ENCODE measurements at places on chromosomes 3 and 15.
A peak's percentile ranks its signal among the peaks of the same experiment; 100 is the strongest.

DNA sequence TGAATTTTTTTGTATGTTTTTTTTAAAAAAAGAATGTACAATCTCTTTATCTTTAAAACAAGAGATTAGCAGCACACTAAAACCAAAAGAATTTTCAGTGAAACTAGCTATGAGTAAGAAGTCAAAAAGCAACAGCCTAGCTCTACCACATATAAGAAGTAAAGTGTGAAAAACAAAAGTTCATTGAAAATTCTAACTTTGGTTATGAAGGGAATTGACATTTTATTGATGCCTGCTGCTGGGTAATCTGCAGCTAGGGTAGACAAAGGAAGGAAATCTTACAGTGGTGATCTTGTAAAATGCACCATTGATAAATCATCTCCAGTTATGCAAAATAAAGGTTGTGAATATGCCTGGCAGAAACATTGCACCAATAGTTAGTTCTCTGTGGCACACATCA lies 37.8 kb upstream of the FOXB1 start:
- no peak overlapping the region for H3K4me3 ChIP-seq
- H3K36me3 ChIP-seq, result no peaks in the 10 kb centered on the region
- no peak overlapping the region for H3K27ac ChIP-seq
- H3K4me1 ChIP-seq, result peaks cover 8% of the 10 kb centered on the region

DNA sequence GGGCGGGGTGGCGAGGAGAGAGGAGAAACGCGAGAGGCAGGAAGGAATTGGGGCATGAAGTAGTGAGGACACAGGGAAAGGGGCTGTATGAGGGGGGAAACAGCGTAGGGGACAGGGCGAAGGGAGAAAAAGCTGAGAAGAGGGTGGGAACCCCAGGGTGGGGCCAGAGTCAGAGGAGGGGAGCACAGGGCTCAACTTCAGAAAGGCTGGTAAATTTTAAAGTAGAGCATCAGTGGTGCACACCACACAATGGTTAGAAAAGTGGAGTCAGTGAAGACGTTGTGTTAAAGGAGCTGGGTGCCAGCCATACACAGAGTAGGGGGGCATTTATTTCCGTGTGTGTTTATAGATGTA lies 3.0 kb upstream of the RPP25 start:
- no peak for DNase-seq
- H3K27me3 ChIP-seq, result peaks cover 94% of the 10 kb centered on the region
- no peaks in the 10 kb centered on the region for H3K36me3 ChIP-seq
- peaks cover 49% of the 10 kb centered on the region for H3K4me1 ChIP-seq
- no peak overlapping the region for H3K27ac ChIP-seq

DNA sequence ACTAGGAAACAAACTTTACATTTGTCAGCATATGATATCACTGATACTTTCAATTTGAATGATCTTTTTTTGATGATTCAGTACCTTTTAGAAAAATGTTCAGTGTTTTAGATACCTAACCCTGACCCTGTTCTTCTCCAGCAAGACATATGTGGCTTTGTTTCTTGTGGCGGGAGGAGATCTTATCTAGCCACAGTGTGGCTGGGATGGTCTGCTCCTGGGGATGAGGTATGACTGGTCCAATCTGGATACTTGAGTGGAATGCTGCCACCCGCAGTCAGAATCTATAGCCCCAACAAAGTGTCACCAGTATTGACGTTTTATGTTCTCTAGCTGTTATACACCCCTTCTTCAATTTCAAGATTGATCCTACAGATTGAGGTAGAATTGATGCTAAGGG lies 439.0 kb upstream of the GOLIM4 start:
- no peak for DNase-seq
- no peak overlapping the region for H3K27ac ChIP-seq
- H3K4me1 ChIP-seq, result no peaks in the 10 kb centered on the region
- H3K4me3 ChIP-seq, result no peak overlapping the region
- H3K36me3 ChIP-seq, result no peaks in the 10 kb centered on the region
- no peaks in the 10 kb centered on the region for H3K27me3 ChIP-seq

DNA sequence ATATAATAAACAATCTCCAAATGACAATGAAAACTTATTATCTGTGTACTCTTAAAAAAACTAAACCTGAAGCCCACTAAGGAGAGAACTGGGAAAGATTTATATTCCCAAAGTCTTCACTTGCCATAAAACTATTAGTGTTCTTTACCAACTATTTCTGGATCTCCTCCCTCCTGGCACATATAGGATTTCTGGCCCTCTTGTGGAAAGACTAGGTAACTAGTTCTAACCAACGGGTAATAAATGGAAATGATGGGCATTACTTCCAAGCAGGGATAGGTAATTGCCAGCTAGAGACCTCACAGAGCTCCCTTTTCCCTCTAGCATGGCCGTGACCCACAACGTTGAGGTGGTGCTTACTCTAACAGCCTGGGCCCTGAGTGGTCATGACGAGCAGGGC lies 110.1 kb downstream of the DNAH12 start:
- no peak overlapping the region for H3K27ac ChIP-seq
- peaks cover 7% of the 10 kb centered on the region for H3K27me3 ChIP-seq
- no peak for DNase-seq
- H3K4me1 ChIP-seq, result no peaks in the 10 kb centered on the region

GRCh38 chr3:69999140-70000027 lies at the start of gene SAMMSON:
SAMMSON (plus strand) TSS chr3:69999733.
- no peak for DNase-seq
- no peaks in the 10 kb centered on the region for H3K27me3 ChIP-seq
- H3K4me3 ChIP-seq, result no peak within 1 kb of the TSS

- H3K4me3 ChIP-seq, result no peak overlapping the region
- peaks cover 20% of the 10 kb centered on the region for H3K27me3 ChIP-seq
- no peaks in the 10 kb centered on the region for H3K36me3 ChIP-seq
- no peak for DNase-seq
- H3K4me1 ChIP-seq, result peaks cover 18% of the 10 kb centered on the region
- H3K27ac ChIP-seq, result no peak overlapping the region
These were observed 7.3 kb upstream of the LIPH start for GRCh38 chr3:185559706-185560090.

DNA sequence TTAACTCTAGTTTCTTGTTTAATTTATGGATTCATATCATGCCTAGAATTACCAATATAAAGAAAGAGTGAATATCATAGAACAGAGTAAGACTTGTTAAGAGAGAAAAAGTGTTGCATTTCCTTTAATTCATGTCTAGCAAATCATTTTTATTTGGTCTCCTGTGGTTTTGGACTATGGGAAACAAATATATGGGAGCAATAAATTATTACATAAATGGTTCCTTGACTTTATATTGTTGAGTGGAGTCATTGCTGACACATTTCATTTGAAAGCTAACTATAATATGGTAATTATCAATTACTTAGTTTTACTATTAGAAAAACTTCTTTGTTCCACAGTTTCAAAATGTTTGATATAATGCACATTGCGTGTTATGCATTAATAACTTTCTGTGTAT lies 144.7 kb upstream of the CGNL1 start:
- H3K4me1 ChIP-seq, result no peaks in the 10 kb centered on the region
- DNase-seq, result no peak
- no peaks in the 10 kb centered on the region for H3K27me3 ChIP-seq
- H3K4me3 ChIP-seq, result no peak overlapping the region
- H3K36me3 ChIP-seq, result no peaks in the 10 kb centered on the region

DNA sequence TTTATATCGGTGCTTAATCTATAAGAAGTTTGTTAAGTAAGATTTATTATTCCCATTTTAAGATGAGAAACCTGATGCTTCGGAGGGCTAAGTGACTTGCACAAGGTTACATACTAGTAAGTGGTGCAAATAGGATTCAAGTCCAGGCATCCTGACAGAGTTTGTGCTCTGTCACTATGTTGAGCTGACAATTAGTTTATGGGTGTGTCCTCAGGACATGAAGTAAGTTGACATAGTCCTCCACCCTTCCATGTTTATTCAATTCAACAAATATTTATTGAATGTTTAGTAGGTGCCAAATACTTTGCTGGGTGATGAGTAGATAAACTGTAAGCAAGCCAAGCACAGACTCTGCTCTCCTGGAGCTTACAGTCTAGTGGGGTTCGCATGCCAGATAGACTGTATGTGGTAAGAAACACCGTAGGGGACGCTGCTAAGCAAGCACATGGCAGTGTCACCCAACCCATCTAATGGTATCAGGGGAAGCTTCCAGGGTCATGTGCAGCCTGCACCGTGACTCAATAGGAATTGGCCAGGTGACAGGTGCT lies 342.7 kb upstream of the SATB1 start:
- no peak overlapping the region for H3K27ac ChIP-seq
- peaks cover 10% of the 10 kb centered on the region for H3K4me1 ChIP-seq
- no peak for DNase-seq

GRCh38 chr15:85407421-85408269 lies 27.2 kb downstream of the AKAP13 start:
- H3K27ac ChIP-seq, result peak overlapping the region; percentile 82
- no peaks in the 10 kb centered on the region for H3K27me3 ChIP-seq
- H3K4me3 ChIP-seq, result peak overlapping the region; percentile 1
- peaks cover 73% of the 10 kb centered on the region for H3K4me1 ChIP-seq

DNA sequence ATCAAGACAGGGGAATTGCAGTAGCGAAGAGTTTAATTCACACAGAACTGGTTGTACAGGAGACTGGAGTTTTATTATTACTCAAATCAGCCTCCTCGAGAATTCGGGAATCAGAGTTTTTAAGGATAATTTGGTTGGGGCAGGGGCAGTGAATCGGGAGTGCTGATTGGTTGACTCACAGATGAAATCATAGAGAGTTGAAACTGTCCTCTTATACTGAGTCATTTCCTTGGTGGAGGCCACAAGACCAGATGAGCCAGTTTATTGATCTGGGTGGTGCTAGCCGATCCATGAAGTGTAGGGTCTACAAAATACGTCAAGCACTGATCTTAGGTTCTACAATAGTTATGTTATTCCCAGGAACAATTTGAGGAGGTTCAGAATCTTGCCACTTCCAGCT lies 5.3 kb upstream of the ZNF770 start:
- peak; percentile 21 for DNase-seq
- H3K27me3 ChIP-seq, result peaks cover 6% of the 10 kb centered on the region
- peaks cover 40% of the 10 kb centered on the region for H3K4me1 ChIP-seq
- peaks cover 1% of the 10 kb centered on the region for H3K36me3 ChIP-seq

GRCh38 chr15:52003710-52004109 lies 15.3 kb upstream of the MAPK6 start:
- H3K36me3 ChIP-seq, result no peaks in the 10 kb centered on the region
- H3K4me3 ChIP-seq, result no peak overlapping the region
- no peak for DNase-seq
- peaks cover 35% of the 10 kb centered on the region for H3K4me1 ChIP-seq
- peaks cover 7% of the 10 kb centered on the region for H3K27me3 ChIP-seq

GRCh38 chr3:137084586-137084985 lies 126.8 kb downstream of the IL20RB start:
- H3K36me3 ChIP-seq, result no peaks in the 10 kb centered on the region
- H3K27ac ChIP-seq, result no peak overlapping the region
- H3K4me3 ChIP-seq, result no peak overlapping the region
- peaks cover 13% of the 10 kb centered on the region for H3K27me3 ChIP-seq
- H3K4me1 ChIP-seq, result no peaks in the 10 kb centered on the region

DNA sequence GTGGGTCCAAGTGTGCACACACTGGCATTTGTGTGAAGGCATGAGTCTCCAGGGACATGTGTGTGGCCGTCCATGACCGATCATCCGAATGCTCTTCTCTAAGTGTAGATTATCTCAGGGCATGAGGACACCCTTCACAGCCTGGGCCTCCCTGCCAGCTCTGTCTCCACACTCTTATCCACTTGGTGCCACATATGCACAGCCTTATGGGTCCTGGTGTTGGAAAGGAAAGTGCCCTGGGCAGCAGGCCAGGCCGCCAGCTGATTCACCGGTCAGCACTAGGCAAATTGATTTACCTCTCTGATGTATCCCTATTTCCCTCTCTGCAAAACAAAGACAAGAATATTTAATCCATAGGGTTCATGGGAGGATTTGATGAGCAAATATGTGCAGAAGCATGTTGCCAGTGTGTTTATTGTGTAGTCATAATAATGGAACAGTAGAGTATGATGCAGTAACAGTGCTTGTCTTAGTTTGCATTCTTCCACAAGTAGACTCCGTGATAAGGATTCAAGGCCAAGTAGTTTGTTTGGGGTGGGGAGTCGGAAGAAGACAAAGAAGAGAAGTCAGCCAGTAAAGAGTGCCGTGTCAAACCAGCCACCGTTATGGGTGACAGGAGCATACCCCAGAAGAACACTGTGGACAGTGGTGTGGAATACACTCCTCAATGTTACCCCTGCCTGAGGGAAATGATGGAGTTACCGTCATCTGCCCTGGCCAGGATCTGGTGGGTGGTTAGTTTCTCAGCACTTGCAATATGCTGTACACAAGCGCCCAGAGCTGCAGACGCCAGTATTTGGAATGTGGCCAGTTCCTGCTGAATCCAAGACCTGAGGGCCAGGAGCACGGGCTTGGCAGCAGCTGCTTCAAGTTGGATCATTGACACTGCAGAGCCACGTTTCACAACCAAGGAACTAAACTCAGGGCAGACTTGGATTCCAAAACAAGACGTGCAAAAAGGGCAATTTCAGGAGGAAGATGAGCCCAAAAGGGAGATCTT lies 85.1 kb downstream of the MTHFS start:
- DNase-seq, result no peak
- H3K27ac ChIP-seq, result no peak overlapping the region
- no peaks in the 10 kb centered on the region for H3K36me3 ChIP-seq
- H3K27me3 ChIP-seq, result peaks cover 9% of the 10 kb centered on the region

DNA sequence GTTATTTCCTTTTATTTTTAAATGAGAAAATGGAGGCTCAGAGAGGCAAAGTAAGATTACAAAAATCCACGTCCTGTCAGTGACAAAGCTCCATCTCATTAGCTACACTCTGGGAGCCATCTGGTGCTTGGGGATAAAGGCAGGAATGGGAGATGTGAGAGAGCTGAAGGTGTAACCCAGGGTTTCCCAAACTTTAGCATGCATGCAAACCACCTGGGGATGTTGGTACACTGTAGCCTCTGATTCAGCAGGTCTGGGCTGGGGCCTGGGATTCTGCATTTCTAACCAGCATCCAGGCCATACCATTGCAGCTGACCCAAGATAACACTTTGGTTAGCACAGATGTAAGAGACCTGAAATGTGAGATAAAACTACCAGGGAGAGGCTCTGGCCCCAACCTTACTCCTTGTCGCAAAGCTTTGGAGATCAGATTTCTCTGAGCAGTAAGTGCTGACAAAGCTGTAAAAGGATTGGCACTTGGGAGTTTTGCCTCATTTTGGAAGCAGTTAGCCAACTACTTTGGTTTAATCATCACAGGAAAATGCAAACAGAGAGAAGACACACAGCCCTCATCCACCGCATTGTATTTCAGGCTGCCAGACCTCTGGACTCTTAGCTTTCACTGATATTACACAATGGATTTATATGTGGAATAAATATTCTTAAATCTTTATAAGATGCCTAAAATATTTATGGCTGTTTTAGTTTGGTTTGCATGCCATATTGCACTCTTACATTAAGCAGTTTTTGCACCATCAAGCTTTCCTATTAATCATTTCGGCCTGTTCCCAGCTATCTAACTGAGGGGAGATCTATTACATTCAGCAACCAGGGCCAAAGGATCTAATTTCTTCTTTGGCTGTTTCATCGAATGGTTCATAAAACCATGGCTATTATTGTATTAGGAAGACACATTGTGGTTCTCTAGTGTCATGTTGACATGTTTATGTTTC lies 263.0 kb downstream of the EBLN2 start:
- DNase-seq, result no peak
- H3K27me3 ChIP-seq, result no peaks in the 10 kb centered on the region
- H3K27ac ChIP-seq, result no peak overlapping the region
- no peaks in the 10 kb centered on the region for H3K36me3 ChIP-seq
- no peak overlapping the region for H3K4me3 ChIP-seq

- peaks cover 9% of the 10 kb centered on the region for H3K27me3 ChIP-seq
- peaks cover 5% of the 10 kb centered on the region for H3K4me1 ChIP-seq
- H3K27ac ChIP-seq, result no peak overlapping the region
- DNase-seq, result no peak
- no peaks in the 10 kb centered on the region for H3K36me3 ChIP-seq
These were observed 30.5 kb upstream of the GALNT15 start for GRCh38 chr3:16143861-16144447.
